Globus pallidus (tissue), 1 donor: ENCODE measurements at places on chromosomes 11 and 22.

DNA sequence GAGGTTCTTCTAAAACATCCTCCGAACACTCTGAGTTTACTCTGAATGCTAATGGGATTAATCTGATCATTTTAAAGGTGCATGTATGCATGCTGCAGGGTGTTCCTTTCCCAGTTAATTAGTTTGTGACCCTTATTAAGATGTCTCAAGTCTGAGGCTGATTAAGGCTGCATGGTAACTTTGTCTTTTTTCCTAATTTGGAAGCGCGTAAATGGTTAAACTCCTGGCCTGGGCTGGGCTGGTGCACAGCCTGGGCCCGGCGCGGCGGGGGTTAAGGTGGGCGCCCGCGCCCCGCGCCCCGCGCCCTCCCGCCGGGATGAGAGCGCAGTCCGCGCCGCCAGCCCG lies 539.7 kb downstream of the NTM start:
- no peak for DNase-seq

GRCh38 chr11:57772562-57772961 lies 11.0 kb downstream of the CTNND1 start:
- no peak for DNase-seq

DNA sequence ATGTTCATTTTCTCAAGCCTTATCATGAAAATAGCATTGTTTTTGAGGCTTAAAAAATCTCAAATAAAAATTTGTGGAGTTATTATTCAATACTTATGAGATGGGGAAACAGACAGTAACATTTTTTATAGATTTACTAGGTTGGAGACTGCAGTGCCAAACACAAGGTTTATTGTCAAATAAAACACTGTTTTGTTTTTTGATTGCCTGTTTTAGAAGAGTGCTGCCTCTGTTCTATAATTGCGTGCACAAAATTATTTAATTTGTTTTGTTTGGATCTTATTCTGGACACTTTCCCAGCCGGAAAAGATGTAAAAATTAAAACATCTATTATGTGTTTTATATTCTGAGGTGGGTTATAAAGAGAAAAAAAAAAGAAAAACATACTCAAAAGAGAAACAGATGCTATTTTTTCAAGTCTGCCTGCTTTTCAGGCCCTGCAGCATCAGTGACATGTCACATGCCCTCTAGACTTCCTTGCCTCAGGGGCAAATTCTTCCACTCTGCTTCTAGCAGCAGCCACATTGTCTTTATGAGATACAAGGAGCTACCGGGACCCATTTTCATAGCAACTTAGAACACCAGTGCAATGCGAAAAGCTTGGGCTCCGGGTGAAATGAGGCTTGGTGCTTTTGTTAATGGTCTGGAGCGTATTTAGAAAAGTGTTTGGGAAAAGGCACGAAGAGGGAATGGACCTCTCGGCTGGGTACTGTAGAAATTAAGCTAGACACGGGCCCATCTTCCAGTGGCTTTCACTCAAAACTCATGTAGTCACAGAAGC lies 77.5 kb downstream of the EFCAB6 start:
- DNase-seq = peak; percentile 37

- no peak for DNase-seq
These were observed 1.3 kb downstream of the SELENOM start for GRCh38 chr22:31106001-31106571.

DNA sequence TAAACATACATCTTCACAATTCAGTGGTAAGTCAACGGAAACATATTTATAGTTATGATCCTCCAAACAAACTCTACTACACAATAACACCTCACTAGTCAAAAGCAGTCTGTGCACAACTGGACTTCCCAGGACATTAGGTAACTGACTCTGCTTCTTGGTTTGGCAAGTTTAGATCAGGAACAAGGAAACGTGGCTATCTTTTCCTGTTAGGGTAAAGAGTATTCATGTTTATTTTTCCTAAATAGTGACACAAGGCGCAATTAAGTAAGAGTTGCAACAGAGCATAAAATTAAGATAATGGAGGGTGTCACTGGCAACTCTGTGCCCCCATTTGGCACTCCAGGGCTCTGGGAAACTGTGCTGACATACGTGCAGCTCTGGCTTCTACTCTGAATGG lies 70.2 kb upstream of the TP53AIP1 start:
- no peak for DNase-seq

DNA sequence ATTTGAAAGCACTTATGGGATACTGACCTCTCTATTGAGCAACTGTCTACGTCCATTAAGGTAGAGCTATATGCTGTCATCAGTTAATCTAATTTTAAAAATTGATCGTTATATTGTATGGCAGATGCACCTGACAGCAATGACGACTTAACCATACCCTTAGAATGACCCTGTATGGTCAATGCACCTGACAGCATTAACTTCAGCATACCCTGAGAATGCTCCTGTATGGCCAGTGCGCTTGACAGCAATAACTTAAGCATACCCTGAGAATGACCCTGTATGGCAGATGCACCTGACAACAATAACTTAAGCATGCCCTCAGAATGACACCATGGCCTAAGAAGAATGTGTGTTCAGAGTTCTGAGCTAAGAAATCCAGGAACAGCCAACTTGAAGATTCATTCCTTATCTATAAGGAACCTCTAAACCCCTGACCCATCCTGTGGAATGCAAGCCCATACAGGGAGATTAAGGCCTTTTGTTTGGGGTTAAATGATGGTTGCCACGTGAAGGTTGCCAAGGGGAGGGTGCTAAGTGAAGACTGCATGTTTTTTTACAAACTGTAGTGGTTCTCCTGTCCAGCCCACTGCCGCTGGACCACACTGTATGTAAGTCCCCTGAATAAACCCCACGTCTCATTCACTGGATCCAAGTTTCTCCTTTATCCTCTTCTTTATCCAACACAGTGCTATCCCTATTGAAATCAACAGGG lies 138.3 kb downstream of the GUCY1A2 start:
- no peak for DNase-seq

DNA sequence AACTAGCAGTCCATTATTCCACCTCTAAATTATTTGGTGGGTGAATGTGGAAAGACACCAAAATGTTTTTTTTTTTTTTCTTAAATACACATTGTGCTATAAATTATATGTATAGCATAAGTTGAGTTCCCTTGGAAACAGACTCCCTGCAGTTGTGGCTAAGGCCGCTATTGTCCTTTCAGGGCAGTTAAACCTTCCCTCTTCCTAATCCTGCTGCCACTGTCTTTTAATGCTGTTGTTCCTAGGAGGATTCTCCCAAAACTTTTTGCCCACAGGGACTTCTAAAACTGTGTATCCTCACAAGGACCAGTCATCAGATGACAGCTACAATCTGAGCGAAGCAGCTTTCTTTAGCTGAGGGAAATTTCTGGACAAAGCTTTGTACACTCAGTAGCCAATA lies 478.9 kb upstream of the CHORDC1 start:
- DNase-seq = no peak

GRCh38 chr22:42972649-42973535 lies 42.1 kb downstream of the PACSIN2 start:
- no peak for DNase-seq

GRCh38 chr11:122750049-122750448 lies 88.3 kb upstream of the CRTAM start:
- no peak for DNase-seq

DNA sequence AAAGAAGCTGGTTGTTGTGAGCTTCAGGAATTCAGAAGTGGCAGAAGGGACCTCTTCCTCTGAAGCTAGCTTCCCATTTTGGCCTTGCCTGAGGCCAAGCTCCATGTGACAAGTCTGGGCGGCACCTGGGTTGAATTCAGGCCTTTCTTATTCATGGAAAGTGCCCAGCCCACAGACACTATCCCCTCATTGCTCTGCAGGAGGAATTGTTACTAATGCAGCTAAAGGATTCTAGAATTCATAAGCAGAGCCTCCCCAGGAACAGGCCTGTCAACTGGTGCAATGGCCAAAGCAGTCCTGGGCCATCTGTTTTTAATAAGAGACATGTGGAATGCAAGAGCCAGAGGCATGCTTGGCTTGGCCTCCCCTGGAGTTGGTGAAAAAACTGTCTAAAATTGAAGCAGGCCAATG lies 71.4 kb downstream of the SLC1A2 start:
- DNase-seq = no peak

GRCh38 chr22:24153353-24153752 lies 27.9 kb upstream of the SUSD2 start:
- DNase-seq = no peak

DNA sequence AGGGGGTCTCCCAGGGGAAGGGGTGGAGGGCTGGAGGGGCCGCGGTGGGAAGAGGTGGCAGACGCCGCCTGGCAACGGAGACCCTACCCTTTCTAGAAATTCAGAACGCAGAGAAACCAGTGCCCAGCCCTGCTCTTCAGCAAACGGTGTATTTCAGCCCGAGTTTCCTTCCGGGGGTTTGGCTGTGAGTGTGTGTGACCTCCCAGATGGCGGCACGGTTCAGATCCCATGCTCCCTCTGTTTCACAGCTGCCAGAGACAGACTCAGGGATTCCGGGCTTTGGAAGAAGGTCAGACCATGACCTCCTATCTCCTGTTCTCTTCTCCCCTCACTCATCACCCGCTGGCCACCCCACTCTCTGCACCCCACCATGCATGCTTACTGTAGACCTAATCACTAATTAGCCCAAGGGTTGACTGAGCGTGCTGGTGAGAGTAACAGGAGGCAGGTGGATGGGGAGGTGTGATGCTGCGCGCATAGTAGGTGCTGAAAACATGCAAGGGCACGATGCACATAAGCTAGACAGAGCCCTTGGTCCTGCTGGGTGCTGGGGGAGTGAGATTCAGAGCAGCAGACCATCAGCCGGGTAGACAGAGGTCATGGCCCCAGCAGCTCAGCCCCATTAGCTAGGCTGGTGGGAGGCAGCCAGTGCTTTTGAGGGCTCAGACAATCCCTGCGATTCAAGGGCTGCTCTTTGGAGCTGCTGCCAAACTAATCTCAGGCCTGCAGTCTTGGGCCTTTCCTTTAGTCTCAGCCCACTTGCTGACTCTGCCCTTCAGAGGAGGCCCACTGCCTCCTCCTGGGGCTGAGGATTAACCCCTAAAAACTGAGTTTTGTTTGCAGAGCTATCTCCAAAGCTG lies 256.5 kb upstream of the CADM1 start:
- no peak for DNase-seq

- DNase-seq = no peak
These were observed 16.3 kb downstream of the HTR3A start for GRCh38 chr11:113991170-113991569.

DNA sequence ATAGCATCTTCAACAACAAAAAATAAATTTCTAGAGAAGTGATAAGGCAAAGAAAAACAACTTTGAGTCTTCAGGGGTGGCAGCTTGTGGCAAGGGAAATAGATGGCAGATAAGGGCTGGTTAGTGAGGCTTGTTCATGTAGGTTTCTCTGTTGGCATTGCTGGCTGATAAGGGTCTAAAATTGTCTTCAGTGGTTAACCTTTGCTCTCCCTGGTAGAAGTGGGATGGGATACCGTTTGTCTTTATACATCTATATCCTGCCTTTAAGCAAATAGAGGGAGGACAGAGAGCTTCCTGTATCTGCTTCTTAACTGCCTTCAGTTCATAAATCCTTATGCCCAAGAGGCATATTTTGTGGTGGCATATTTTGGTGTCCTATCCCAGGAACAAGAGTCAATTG lies 57.1 kb downstream of the TRAF6 start:
- no peak for DNase-seq

GRCh38 chr22:48333816-48334735 lies 1493.6 kb downstream of the BRD1 start:
- DNase-seq = no peak

DNA sequence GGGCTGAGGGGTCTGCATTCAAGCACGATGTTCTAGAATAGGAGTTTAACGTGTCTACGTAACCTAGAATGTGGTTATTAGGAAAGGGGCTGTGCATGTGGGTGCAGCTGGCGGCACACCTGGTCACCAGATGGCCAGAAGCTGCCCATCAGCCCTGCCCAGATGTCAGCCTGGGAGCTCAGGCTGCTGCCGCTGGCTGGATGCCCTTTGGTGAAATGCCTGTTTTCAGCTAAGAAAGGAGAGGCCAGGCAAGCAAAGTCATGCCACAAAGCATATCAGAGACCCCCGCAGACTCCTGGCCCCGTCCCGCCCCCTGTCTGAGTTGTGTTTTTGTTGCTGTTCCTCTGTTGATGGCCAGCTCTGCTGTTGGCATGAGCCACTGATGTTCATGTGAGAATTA lies 11.3 kb upstream of the ADORA2A start:
- no peak for DNase-seq

GRCh38 chr11:74011360-74012073 lies 2.6 kb upstream of the UCP3 start:
- no peak for DNase-seq

- DNase-seq = no peak
These were observed 3.4 kb downstream of the PARVA start for GRCh38 chr11:12380565-12381325.

DNA sequence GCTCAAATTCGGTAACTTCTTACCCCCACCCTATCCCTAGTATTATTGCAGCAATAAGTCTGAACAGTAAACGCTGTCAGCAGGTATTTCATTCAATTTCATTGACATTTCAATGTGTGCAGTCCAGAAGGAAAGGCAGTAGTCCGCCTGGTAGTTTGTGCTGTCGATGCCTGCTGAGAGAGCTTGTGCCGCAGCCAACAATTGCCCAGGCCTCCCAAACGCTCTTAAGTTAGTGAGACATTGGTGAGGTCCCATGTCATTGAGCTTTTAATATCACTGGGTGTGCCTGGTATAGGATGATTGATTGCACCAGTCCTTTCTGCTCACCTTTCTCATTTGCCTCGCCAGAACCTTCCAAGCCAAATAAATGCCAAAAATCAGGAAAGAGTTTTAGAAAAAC lies 28.1 kb downstream of the ALKBH3 start:
- no peak for DNase-seq

DNA sequence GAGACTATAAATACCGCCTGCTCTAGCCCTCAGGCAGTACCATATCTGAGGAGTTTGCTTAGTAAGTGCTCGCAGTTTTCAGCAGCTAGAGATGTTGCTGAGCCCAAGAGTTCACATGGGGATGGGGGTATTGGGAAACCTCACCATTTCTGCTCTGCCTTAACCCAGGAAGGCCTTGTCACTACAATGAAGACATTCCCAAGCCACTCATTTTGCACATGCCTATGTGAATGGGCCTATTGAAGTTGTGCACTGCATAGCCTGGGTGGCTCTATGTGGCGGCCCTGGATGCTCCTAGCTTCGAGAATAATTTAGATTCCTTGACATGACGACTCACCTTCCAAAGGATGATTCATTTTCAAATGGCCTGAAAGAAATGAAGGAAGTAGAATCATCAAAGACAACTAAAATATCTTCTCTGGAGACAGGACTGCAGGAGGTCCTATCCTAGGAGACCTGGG lies 163.4 kb downstream of the ADAMTS15 start:
- DNase-seq = no peak

GRCh38 chr11:126595560-126595959 lies 240.1 kb downstream of the ST3GAL4 start:
- DNase-seq = no peak
